Spinal cord (tissue), 10 donors: ENCODE measurements at places on chromosomes 7 and 10. TPM values are rescaled to one million over a fixed set of nuclear protein-coding genes. Genes with fewer than 3 reads are reported as not detected.

- H3K27ac ChIP-seq = peak overlapping the region; percentile 6
- DNase-seq = no peak
- peaks cover 26% of the 10 kb centered on the region for H3K27me3 ChIP-seq
- H3K4me3 ChIP-seq = no peak overlapping the region
Observed at GRCh38 chr7:108007261-108007660, 4.3 kb upstream of the LAMB1 start.

DNA sequence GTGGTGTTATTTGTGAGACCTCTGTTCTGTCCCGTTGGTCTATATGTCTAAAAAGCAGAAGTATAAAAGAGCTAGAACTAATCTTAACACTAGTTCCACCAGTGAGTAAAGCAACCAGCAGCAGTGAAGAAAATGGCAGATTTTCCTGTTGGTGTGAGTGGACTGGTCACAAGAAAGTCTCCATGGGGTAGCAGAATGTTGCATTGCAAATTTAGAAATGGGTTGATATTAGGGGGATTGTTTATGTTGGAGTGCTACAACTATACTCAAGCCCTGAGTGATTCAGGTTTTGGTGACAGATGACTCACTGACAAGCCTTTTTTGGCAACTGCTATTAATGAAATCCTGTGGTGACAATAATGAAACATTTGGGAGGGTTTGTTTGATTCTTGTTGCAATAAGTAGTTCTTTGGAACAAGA is 5.6 kb downstream of the AVL9 start:
- no peaks in the 10 kb centered on the region for H3K27me3 ChIP-seq
- no peak for DNase-seq
- H3K36me3 ChIP-seq = peaks cover 5% of the 10 kb centered on the region
- peak overlapping the region; percentile 58 for H3K27ac ChIP-seq
- H3K4me3 ChIP-seq = no peak overlapping the region

BTBD16 gene
- total RNA-seq = 0.99 TPM

LIPN gene
- total RNA-seq = not detected

IQUB gene
- total RNA-seq = 5.9 TPM

DNA sequence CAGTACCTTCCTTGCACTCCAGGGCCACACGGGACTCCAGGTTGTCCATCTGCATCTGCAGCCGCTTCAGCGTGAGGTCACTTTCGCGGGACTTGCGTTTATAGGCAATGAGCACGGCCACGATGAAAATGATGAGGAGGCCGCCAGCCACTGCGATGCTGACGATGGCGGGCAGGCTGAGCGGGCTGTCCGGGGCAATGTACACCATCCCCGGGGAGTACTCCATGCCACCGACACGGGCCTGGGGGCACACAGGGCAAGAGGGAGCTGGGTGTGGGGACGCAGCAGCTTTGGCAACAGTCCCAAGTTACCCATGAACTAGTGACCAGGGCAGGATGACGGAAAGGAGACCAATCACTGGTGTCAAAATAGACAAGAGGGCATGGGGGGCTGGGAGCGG is 396.6 kb downstream of the PLXNA4 start:
- H3K27me3 ChIP-seq = no peaks in the 10 kb centered on the region
- no peak overlapping the region for H3K27ac ChIP-seq
- H3K4me1 ChIP-seq = peaks cover 3% of the 10 kb centered on the region
- H3K36me3 ChIP-seq = peaks cover 53% of the 10 kb centered on the region
- H3K4me3 ChIP-seq = no peak overlapping the region

DNA sequence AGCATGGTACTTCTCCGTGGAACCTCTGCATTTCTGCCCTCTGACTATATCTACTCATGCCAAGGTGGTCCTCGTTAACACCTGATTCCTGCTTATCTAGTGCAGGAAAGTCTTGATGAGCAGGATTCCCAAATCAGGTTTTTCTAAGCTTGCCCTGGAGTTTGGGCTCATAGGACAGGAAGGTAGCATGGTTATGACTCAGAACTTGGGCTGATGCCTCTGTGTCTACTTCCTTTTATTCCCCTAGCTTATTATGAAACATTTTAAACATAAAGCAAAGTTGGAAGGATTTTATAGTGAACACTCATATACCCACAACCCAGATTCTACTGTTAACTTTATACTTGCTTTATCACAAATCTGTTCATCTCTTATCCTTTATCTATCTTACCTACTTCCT is 5.6 kb downstream of the SUFU start:
- no peak overlapping the region for H3K4me3 ChIP-seq
- no peak overlapping the region for H3K27ac ChIP-seq

- no peaks in the 10 kb centered on the region for H3K4me1 ChIP-seq
- H3K27me3 ChIP-seq = no peaks in the 10 kb centered on the region
- no peak overlapping the region for H3K4me3 ChIP-seq
- no peaks in the 10 kb centered on the region for H3K36me3 ChIP-seq
- DNase-seq = no peak
Observed at GRCh38 chr7:25928549-25929330, 223.3 kb upstream of the NFE2L3 start.

DNA sequence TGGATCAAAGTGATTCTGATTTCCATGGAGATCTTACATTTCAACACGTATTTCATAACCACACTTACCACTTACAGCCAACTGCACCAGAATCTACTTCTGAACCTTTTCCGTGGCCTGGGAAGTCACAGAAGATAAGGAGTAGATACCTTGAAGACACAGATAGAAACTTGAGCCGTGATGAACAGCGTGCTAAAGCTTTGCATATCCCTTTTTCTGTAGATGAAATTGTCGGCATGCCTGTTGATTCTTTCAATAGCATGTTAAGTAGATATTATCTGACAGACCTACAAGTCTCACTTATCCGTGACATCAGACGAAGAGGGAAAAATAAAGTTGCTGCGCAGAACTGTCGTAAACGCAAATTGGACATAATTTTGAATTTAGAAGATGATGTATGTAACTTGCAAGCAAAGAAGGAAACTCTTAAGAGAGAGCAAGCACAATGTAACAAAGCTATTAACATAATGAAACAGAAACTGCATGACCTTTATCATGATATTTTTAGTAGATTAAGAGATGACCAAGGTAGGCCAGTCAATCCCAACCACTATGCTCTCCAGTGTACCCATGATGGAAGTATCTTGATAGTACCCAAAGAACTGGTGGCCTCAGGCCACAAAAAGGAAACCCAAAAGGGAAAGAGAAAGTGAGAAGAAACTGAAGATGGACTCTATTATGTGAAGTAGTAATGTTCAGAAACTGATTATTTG is 15.3 kb downstream of the HNRNPA2B1 start:
- no peak overlapping the region for H3K4me3 ChIP-seq
- no peaks in the 10 kb centered on the region for H3K27me3 ChIP-seq
- no peaks in the 10 kb centered on the region for H3K4me1 ChIP-seq
- peaks cover 7% of the 10 kb centered on the region for H3K36me3 ChIP-seq

OR9A2 gene
- 0.28 TPM for total RNA-seq

MUC12 gene
- total RNA-seq = 0.59 TPM

ZNF775 gene
- total RNA-seq = 7.3 TPM

DNA sequence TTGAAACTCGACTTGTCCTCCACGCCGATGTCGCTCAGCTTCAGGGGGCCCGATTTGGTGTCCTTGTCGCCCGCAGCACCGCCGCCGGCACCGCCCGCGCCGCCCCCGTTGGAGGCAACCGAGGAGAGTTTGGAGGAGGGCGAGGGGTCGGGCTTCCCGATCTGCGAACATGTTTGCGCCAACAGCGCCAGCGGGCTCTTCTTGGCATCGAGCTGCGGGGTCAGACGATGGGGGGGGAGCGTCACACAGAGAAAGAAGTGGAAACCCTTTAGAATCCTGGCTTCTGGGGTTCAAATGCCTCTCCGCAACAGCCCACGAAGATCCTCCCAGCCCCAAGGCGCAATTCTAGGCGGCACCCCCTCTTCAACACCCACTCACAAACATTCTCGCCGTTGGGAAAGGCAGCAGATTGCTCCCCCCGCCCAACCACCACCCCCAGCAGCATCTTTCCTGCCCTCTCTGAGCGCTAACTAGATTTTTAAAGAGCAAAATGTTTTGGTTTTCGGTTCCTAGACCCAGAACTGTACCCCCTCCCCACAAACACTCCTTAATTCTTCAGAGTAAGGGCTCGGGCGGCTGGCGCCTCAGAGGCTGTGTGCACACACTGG is 1.3 kb downstream of the ZNF503 start:
- H3K4me3 ChIP-seq = peak overlapping the region; percentile 84
- peaks cover 31% of the 10 kb centered on the region for H3K36me3 ChIP-seq

DNA sequence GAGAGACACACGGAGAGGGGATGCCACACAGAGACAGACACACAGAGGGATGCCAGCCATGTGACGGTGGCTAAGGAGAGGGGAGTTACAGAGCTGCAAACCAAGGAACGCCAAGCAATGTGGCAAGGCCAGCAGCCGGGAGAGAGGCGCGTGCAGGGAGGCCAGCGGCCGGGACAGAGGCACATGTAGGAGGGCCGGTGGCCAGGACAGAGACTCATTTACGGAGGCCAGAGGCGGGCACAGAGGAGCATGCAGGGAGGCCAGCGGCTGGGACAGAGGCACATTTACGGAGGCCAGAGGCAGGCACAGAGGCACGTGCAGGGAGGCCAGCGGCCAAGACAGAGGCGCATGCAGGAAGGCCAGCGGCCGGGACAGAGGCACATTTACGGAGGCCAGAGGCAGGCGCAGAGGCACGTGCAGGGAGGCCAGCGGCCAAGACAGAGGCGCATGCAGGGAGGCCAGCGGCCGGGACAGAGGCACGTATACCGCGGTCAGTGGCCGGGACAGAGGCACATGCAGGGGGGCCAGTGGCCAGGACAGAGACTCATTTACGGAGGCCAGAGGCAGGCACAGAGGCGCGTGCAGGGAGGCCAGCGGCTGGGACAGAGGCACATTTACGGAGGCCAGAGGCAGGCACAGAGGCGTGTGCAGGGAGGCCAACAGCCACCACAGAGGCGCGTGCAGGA is 40.4 kb downstream of the INSIG1 start:
- H3K4me3 ChIP-seq = no peak overlapping the region
- H3K27me3 ChIP-seq = no peaks in the 10 kb centered on the region

GRCh38 chr7:84085998-84086397 is 108.6 kb downstream of the SEMA3A start:
- no peak overlapping the region for H3K27ac ChIP-seq
- H3K36me3 ChIP-seq = no peaks in the 10 kb centered on the region
- peak; percentile 59 for DNase-seq

- H3K4me1 ChIP-seq = no peaks in the 10 kb centered on the region
- no peaks in the 10 kb centered on the region for H3K27me3 ChIP-seq
- H3K36me3 ChIP-seq = no peaks in the 10 kb centered on the region
- no peak overlapping the region for H3K4me3 ChIP-seq
Observed at GRCh38 chr10:51121861-51122260, 47.6 kb downstream of the PRKG1 start.

PALD1 gene
- 10.0 TPM for total RNA-seq
